ENCODE measurements at places on chromosomes 5 and 9.

DNA sequence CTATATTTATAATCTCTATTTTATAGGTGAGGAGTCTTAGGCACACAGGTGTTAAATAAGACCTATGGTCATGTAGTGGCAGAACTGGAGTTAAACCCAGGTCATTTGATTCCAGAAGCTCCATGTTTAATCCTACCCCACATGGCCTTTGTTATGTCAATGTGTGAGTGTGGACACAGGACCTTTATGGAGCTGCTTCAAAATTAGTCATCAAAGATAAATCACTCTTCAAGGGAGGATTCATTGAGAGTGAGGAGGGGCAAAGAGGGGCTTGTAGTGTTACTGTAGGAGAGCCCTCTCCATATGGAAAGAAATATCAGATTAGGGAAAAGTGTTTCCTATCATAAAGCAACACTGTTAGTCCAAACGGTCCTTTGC is 74.6 kb upstream of the ARRDC3 start:
- DNase-seq, result no peak

DNA sequence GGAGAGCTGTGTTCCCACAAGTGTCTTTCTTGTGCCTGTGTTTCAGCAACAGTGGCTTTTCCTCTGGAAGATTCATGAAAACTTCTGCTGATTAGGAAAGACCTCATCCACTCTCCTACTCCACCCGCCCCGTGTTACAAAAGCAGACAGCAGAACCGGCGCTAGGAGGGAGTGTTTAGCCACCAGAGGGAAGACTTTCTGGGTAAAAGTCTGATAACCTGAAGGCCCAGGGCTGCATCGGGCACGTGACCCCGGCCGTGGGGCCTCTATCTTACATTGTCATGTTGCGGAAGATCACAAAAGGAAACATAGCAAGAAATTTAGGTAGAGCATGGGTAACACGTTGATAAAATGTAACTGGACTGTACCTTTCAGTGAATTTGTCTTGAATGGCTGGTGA is 32.0 kb upstream of the DMRT2 start:
- no peak for DNase-seq

DNA sequence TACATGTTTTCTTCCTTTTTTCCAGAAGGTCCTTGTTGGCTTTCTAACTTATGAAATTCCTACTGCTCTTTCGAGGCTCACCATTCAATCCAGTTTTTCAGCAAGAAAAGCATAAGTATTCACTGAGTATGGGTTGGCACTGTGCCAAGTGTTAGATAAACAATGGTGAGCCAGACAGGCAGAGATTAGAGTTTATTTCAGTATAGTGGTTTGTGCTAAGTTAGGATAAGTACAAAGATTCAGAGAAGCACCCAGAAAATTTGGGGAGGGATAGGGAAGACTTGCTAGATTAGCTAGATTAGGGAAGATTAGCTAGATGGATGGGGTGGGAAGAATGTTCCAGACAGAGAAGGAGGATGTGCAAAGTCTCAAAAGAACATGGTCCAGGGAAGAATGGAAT is 122.9 kb downstream of the OXCT1 start:
- no peak for DNase-seq

GRCh38 chr9:72322678-72323077 is 42.3 kb downstream of the ZFAND5 start:
- DNase-seq, result no peak

DNA sequence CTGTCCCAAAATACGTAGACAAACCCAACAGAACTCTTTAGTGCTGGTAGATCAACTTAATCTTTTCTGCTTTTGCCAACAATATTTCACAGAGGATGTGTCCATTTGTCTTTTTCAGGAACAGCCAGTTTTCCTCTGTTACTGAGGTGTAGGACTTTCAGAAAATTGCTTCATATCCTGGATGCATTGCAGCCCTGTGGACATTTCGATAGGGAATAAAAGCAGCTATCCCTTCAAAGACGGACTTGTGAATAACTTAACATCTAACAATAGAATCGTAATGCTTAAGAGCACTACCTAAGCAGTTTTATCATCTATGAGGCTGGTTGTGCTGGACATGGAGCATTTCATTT is 59.7 kb downstream of the PCSK1 start:
- DNase-seq, result no peak

- DNase-seq, result no peak
These were observed 71.5 kb downstream of the INVS start for GRCh38 chr9:100170556-100170955.

GRCh38 chr5:159560088-159560487 is 229.8 kb upstream of the IL12B start:
- DNase-seq, result no peak

- DNase-seq, result peak; percentile 13
These were observed 13.6 kb upstream of the ALDOB start for GRCh38 chr9:101449071-101449721.

GRCh38 chr5:101728933-101729332 is 567.2 kb downstream of the SLCO4C1 start:
- DNase-seq, result no peak

GRCh38 chr5:177357459-177358351 is at the start of gene RGS14:
Gene RGS14, plus strand, starts transcription at chr5:177357924. Its CDS starts 101 bp downstream, at chr5:177358025.
- peak; percentile 27 for DNase-seq

GRCh38 chr9:95937131-95937530 is 61.6 kb downstream of the ERCC6L2 start:
- no peak for DNase-seq

DNA sequence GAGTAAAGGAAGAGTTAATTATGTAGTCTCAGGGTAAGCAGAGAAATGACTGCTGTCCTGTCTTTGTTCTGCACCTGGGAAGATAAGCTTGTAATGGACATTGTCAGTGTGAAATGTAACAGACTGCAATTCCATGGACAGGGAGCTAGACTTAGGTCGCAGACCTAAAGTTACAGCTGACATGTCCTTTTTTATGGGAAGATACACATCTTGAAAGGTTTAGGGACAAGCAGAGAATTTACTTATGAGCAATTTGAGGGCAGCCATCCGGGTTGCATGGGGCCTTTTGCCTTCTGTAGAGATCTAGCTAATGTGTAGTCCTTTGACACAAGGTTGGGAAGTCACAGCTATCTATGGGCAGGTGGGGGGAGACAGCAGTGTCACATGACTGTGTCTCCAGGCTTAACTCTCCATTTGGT is 85.7 kb downstream of the SERINC5 start:
- DNase-seq, result no peak

DNA sequence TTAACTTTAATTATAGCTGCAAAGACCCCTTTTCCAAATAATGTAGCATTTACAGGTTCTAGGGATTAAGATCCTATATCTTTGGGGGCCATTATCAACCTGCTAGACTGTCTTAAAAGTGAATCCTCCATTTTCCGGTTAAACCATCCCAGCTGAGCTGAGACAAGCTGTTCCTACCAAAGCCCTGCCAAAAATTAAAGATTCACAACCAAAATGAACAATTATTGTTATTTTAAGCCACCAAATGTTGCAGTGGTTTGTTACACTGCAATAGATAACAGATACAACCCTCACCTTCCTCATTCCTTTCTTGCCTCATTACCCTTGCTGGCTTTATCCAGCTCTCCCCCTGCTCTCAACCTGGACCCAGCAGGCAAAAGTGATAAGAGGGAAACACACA is 343.4 kb downstream of the CDK5RAP2 start:
- no peak for DNase-seq

- no peak for DNase-seq
These were observed 932.5 kb upstream of the WWC1 start for GRCh38 chr5:167358868-167359492.

- no peak for DNase-seq
These were observed 134.6 kb downstream of the TENT4A start for GRCh38 chr5:6847870-6848269.

DNA sequence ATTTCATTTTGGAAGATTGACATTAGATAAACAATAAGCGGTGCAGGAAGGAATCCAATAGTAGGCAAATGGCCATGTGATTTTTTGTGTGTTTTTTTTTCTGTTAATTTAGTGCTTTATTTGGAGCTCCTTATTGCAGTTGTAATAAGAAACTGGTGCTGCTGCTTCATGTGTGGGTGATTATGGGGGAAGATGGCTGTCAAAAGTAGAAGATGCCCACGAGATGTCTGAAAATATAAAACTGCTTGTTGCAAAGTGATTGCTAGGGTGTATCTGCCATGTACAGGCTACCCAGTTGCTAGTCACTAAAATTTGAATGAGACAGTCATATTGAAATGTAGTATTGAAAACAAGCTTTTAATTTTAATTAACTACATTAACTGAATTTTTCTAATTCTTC is 216.7 kb upstream of the FTMT start:
- no peak for DNase-seq

GRCh38 chr5:122816756-122817155 is 28.7 kb upstream of the SNX24 start:
- no peak for DNase-seq

GRCh38 chr9:131422241-131422792 is 28.4 kb downstream of the PRRC2B start:
- DNase-seq, result no peak

- no peak for DNase-seq
These were observed 110.3 kb upstream of the TARS1 start for GRCh38 chr5:33330426-33330825.

- no peak for DNase-seq
These were observed 585.5 kb downstream of the ISL1 start for GRCh38 chr5:51968756-51969155.

GRCh38 chr5:14174230-14174636 is 31.1 kb downstream of the TRIO start:
- DNase-seq, result no peak

DNA sequence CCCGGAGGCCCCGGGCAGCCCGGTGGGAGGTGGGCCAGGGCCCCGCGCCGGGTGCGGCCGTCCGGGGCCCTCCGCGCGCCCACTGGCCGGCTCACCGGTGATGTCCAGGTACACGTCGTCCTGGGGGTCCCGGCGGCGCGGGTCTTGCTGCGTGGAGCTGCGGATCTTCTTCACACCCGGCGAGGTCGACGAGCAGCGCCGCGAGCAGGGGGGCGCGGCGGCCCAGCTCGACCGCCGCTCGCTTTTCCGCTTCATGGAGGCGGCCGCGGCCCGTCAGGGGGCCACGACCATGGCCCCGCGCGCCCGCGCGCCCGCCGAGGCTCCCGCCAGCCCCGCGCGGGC is 548 bp downstream of the CDC14B start:
- no peak for DNase-seq

DNA sequence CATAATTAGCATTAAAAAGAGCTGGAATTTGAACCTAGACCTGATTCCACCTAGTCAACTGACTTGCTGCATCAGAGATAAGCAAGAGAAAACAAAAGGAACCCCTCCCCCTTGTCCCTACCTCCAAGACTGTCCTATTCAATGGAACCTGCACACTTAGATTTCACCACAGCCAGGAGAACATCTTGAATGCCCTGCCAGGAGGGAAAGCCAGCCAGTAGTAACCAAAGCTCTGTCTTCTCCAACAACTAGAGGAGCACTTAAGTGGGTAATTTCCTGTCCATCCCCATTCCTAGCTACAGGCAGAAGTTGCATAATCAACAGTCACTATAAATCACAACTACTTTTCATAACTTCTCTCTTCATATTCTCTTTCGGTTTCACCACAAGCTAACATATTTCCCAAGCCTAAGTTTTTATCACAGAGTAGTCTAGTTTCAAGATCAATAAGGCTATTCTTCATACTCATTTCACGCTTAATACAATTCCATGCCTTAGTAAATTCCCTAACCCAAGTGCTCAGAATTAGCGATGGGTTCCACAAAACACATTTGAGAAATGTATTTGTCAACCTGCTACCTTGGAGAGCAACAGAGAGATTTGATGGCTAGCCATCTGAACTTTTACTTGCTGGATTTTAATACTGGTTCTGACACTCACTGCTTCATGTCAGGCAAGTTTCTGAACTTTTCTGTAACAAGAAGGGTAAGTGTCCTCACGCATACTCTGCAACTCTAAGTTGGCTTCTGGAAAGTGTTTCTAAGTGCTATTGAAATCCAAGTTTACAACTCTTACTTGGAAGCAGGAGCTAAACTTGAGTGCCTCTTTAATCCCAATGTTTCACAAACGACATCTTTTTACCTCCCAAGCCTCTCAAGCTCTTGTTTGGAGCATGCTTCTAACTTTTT is 2.0 kb downstream of the DENND1A start:
- DNase-seq, result no peak

- DNase-seq, result no peak
These were observed 11.8 kb downstream of the ADAMTSL1 start for GRCh38 chr9:18485714-18486113.

DNA sequence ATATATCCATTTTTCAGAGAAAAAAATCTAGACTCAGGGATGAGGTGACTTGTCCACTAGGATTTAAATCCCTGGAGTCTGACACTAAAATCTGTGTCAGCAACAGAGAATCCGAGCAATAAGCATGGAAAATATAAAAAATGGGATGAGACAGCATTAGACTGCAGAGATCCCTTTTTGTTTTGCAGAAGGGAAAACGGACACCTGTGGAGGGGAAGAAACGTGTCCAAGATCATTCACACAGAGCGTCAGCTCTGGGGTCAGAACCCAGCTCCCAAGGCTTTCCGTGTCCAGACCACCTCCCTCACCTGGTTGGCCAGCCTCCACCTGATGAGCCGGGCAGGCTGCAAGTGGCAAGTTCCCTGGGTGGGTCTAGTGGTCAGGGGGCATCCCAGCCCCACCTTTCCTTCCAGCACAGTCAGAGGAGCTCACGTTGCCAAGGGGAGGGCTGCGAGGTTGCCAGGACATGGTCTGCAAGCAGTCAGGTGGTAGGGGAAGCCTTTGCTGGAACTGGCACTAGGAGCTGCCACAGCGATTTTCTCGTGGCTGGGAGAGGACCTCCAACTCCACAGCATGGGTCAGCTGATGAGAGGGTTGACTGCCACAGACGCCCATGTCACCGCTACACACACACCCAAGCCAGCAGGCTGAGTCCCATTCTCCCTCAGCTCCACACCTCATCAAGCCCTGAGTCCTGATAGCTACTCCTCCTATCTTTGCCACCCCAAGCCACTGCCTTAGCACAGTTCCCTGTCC is 65.9 kb upstream of the CPLX2 start:
- no peak for DNase-seq

DNA sequence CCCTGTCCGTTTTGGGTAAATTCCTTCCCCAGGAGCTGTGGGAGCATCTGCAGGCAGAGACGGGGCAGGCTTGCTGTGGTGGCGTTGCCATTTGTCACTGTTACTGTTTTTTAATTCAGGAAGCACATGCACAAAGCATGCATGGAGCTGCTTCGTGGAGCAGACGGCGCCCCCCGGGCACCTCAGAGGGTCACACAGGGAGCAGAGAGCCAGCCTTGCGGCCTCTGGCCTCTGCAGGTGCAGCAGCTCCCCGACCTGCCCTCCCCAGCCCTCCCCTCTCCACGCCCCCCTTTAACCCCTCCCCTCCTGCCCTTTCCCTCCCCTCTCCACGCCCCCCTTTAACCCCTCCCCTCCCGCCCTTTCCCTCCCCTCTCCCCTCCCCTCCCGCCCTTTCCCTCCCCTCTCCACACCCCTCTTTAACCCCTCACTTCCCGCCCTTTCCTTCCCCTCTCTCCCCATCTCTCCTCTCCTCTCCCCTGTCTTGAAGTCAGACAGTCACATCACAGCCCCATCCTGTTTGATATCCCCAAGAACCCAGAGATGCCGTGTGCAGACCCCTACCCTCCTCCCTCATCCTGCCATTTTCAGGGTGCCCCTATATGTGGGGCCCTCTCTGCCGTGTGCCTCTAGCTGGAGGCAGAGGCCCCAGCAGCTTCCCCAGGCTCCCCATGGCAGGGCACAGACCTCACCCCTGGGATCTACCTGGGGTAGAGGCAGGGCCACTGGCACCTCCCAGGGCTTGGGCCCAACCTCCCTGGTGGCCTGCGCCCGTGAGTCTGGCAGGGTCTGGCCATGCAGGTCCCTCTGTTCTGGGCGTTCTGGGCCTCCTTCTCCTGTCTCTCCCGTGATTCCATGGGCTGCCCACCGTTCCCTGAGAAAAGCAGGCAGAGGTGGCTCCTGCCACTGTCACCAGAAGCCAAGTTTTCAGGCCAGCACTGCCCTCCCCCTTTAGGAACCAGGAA is 29.6 kb upstream of the UBAC1 start:
- no peak for DNase-seq

- no peak for DNase-seq
These were observed 251.4 kb upstream of the GAS1 start for GRCh38 chr9:87198716-87199115.

Measured in activated naive CD8-positive, alpha-beta T cell treated with anti-CD3 and anti-CD28 coated beads, Interleukin-2, amount 50 U/mL, for 16 hours (primary cell).